Stimulated activated CD4-positive, alpha-beta T cell treated with anti-CD3 and anti-CD28 coated beads, Interleukin-1b, Interleukin-23, amount 100 ng/mL, for 1 hour (primary cell): ENCODE measurements at places on chromosomes 13 and 19.

GRCh38 chr13:48000559-48001113 lies 437 bp downstream of the SUCLA2 start:
- DNase-seq: no peak

GRCh38 chr13:113882267-113882630 lies 18.4 kb upstream of the GAS6 start:
- no peak for DNase-seq

DNA sequence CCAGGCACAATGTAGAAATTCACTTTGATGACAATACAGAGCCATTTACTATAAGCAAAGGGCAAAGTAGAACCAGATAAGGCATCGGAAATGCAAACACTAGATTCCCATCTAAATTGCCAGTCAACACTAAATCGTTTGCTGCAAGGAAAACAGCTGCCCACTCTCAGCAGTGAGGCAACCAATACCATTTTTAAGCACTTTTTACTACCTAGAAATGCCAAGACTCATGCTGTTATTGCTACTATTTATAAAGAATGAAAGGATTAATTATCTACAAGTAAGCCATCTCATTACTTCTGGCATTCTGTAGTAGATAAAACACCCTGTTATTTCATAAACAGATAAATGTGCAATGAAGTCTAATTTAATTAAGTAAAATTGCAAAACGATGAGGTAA lies 422.0 kb downstream of the FGF14 start:
- DNase-seq: no peak

- no peak for DNase-seq
Measured at GRCh38 chr13:38385153-38385891, 35.7 kb downstream of the UFM1 start.

- no peak for DNase-seq
Measured at GRCh38 chr13:28743020-28743419, 24.2 kb upstream of the SLC46A3 start.

DNA sequence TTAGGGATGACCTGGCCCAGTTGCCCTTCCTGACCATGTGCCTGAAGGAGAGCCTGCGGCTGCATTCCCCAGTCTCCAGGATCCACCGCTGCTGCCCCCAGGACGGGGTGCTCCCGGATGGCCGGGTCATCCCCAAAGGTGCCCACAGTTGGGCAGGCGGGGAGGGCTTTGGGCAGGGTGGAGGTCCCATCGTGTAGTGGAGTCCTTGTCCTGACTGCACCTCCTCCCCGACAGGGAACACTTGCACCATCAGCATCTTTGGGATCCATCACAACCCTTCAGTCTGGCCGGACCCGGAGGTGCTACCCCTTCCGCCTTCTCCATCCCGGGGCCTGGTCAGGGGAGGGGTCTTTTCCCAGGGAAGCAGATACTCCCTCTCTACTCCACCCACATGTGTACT lies 31.7 kb upstream of the CYP4F8 start:
- no peak for DNase-seq

GRCh38 chr13:73900591-73900990 lies 233.6 kb downstream of the KLF12 start:
- DNase-seq: no peak

DNA sequence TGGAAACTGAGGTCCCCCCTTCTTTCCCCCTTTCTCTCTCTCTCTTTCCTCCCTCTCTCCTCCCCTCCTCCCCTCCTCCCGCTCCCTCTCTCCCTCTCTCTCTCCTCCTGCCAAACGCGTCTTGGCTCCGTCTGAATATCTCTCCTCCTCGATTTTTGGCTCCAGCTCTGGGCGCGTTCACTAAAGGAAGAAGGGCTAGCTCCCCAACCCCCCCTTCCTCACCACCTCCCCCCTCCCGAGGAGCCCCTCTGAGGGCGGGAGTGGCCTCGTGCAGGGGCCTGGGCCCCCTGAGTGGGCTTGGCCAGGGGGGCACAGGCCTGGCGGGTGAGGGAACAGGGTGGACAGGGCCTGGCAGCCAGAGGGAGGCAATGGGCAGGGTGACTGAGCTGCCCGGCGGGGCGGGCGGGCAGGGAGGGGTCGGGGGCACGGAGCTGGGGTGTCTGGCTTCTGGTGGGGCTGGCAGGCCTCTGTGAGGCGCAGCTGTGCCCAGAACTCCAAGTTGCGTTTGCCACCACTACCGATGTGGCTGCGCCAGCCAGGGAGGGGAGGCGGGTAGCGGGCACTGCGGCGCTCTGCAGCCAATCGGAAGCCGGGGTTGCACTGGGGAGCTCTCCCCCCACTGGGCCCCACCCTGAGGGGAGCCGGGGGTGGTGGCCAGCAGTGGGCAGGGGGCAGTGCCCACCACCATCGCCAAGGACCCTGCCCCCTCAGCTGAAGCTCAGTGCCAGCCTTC lies 7.1 kb downstream of the NFIX start:
- DNase-seq: no peak

DNA sequence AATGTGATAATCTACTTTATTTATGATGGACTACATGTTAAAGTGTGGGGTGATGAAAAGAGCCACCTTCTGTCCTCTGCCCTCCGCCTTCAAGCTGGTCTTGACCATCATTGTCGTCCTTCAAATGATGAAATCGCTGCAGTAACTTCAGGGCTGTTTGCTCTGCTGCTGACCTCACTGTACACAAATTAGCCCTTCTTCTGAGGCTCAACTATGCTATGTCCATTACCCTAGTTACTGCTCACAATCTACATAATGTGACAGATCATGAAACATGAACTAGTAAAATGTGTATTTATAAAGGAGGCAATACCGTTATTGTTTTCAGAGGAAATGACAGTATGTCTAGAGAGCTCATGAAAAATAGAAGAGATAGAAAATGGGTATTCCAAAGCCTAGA lies 145.9 kb downstream of the RFC3 start:
- no peak for DNase-seq

DNA sequence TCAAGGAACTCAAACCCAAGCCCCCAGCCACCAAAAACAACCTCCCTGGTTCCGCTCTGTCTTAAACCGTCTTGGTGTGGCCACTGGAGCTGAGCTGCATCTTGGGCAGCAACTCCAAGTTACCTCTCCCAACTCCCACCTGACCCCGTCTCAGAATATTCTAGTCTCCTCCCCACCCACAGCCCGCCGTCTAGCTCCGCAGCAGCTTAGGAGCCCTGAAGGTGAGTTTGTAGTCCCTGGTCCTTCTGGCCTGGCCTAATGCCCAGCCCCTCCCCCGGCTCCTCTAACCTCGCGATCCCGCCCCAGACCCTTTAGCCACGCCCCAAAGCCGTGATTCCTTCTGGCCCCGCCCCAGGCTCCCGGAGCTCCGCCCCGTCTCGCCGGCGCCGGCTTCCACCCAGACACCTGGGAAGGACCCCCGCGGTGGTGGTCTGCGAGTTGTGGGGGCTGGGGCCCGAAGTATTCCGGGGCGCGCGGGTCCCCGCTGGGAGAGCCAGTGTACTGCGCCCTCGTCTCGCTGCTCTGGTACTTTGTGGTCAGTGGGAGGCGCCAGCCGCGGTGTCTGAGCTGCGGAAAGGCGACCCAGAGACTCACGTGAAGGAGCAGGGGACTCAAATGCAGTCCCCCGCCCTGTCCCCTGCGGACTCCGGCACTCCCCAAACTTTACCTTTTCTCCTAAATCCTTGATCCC lies 2.5 kb upstream of the LHB start:
- DNase-seq: peak; percentile 48
